Activated CD4-positive, alpha-beta T cell treated with anti-CD3 and anti-CD28 coated beads, Interleukin-2, amount 50 U/mL, for 16 hours (primary cell): ENCODE measurements at places on chromosomes 1 and 21.

GRCh38 chr1:87686671-87687070, 358.0 kb downstream of the LMO4 start:
- no peak for DNase-seq

DNA sequence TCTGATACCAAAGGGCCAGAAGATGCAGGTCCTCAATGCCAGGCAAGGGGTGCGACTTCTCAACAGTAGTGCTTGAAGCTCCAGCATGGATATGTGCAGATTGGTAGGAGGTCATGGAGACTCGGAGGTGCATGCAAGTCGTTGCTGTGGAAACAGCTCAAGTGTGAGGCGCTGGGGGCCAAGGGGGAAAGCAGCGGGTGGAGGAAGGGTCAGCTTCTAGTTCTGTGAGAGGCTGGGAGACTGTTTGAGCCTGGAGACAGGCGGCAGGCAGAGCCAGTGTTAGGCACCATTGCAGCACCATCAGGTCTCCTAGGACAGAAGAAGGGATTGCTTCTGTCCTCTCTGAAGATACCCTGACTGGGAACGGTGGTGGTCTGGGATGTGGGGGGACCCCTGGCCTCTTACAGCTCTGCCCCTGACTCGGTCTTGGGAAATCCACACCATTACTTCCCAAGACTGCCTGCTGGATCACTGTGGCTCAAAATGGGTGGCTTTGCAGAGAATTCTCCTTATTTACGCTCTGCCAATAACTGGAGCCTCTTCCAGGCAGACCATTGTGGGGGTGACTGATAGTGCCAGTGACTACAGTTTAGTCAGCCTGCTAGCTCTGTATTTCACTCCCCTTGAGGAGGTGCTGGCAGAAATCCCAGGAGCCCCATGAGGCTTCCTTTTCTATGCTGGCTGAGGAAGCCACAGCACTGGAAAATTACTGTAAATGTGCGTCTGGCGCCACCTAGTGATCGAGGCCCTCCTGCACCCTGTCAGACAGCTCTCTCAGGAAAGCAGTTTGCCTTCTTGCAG, 46.3 kb upstream of the VANGL1 start:
- peak; percentile 65 for DNase-seq

- DNase-seq, result no peak
These were observed 333.8 kb downstream of the ZP4 start for GRCh38 chr1:237556911-237557310.

DNA sequence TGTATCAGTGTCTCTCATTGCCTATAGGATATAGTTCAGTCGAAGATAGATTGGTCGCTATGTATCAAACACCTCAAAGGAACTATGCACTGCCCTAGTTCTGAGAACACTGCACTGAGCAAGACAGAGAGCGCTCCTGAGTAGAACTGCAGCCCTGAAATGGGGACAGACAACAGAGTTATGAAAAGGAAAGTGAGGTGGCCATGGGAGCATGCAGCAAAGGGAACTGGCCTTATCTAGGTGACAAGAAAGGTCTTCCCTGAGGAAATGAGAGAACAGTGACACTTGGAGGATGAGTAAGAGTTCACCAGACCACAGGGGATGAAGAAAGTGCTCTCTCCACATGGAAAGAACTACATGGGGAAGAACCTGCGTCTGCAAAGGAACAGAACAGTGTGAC, 7.5 kb upstream of the G0S2 start:
- DNase-seq, result no peak

DNA sequence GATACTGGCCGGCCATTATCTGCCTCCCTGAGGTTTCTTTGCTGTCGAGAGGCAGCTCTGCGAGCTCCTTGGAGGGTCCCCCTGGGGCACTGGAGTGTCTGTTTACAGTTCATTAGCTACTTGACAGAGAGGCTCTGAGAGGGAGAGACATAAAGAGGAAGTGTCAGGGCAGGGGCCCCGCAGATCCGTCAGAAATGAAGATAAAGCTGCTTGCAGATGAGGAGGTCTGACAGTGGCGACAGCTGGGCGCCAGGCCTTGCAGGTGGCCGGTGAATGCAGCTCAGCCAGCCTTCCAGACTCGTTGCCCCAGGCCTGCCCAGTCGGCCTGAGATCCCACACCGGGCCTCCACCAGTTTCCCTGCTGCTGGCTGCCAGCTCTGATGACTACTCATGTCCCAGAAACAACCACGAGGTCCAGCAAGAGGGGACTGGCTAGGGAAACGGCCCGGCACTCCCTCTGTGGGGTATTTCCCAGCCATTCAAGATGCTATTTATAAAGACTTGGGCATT, 84.7 kb downstream of the DISP3 start:
- DNase-seq, result no peak

DNA sequence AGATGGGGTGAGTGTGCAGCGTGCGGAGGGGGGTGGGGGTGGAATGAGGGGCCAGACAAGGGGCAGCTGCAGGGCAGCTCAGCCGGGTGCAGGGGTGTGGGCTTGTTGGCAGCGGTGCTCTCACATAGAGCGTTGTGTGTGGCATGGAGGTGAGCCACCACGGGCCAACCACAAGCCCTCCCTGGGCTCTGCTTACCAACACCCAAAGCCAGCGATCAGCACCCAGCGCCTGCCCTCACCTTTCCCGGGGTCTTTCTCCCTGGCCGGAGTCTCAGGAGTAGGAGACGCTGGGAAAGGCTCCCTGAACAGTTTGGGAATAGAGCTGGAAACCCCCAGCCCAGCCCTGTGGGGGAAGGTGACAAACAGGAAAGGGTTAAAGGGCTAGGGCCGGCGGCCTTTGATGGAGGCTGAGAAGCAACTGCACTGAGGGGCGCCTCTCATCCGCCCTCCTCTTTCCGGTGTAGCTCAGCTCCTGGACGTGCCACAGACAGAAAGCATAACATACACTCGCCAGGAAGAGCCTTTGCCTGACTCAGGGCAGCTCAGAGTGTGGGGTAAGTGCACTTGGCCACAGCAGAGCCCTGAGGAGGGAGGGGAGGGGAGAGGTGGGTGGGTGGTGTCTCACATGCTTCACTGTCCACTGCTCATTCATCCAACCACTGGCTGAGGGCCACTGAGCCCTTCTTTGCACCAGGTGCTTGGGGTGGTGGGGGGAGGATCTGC, 577 bp downstream of the IKBKE start:
- peak; percentile 75 for DNase-seq

- peak; percentile 19 for DNase-seq
These were observed 47.3 kb downstream of the LYPLAL1 start for GRCh38 chr1:219220945-219221344.

DNA sequence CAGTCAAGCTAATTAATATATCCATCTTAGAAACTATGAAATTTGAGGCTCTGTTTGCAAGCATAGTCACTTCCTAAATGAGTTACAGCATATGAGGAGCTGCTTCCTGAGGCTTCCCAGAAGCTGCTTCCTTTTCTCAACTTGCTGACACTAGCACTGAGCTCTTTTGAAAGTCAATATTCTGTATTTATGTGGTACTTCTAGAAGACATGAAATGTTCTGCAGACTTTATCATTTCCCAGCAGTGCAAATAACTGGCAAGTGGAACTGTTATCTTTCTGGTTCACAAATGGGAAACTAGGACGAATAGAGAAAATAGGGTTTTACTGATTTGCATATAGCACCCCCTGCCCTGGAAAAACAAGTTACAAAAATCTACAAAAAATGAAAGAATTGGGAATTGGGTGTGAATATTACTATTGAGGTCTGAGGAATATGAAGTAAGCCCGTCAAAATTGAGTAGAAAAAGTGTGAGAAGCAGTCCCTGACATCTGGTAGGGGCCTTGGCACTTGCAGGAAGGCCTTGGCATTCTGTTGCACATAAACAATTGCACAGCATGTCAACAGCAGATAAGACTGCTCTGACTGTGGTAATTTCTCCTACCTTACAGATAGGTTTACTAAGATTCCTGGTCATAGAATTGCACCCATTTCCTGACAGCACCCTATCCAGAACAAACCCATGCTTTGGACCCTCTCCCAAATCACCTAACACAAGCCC, 7.1 kb downstream of the GIPC2 start:
- DNase-seq, result no peak

GRCh38 chr1:92933459-92933858, 27.8 kb downstream of the DIPK1A start:
- no peak for DNase-seq

- no peak for DNase-seq
These were observed 1.1 kb upstream of the ST6GALNAC3 start for GRCh38 chr1:76073481-76073880.

- no peak for DNase-seq
These were observed 21.7 kb upstream of the FAAH start for GRCh38 chr1:46372431-46372830.

GRCh38 chr1:209675565-209676154, 448 bp downstream of the G0S2 start:
- DNase-seq, result no peak

DNA sequence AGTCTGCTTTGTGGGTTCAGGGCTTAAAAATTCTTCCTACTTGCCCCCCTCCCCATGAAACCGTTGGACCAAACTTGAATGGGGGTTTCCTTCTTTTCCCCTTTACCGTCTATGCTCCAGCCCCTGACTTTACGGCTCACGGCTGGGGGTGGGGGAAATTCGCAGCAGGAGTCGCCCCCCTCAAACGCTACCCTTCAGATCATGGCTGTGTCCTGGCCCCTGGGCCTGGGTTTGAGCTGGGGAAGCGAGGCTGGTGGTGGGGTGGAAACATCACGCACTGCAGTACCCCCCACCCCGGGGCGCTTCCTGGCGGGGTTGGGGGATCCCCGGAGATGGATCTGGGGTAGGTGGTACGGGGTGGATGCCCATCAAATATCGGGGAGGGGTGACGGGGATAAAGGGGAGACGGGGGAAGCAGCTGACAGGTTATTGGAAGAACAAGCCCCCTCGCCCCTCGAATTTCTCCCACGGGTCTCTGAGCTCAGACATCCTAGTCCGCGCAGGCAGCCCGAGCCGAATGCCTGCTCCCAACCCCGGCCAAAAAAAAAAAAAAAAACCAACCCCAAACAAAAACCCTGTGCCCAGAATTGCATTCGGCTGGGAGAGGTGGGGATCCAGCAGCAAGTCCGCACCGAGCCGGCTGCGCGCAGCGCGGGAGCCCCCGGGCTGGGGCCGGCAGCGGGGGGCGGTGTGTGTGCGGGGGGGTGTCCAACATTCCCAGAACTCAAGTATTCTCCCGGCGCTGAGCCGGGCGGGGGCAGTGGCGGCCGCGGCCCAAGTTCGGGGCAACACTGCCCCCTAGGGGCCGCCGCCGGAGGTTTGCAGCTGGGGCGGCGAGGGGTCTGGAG, 59.0 kb upstream of the ACOT11 start:
- peak; percentile 65 for DNase-seq

- DNase-seq, result no peak
These were observed 573.8 kb downstream of the LTN1 start for GRCh38 chr21:28418726-28419514.

DNA sequence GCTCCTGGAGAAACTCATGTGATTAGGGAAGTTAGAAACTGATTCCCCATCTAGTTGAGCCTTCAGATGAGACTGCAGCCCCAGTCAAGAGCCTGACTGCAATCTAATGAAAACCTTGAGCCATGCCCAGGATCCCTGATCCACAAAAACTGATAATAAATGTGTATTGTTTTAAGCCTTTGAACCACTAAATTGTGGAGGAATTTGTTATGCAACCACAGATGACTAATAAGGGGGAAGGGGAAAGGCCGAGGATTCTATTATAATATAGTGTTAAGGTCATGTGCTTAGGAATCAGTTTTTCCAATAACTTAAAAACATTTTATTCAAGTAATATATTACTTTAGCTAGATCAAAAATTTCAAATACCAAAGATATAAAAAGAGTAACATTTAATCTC, 52.8 kb upstream of the USP25 start:
- no peak for DNase-seq

- DNase-seq, result no peak
These were observed 8.6 kb upstream of the LRRC8B start for GRCh38 chr1:89516055-89516454.

DNA sequence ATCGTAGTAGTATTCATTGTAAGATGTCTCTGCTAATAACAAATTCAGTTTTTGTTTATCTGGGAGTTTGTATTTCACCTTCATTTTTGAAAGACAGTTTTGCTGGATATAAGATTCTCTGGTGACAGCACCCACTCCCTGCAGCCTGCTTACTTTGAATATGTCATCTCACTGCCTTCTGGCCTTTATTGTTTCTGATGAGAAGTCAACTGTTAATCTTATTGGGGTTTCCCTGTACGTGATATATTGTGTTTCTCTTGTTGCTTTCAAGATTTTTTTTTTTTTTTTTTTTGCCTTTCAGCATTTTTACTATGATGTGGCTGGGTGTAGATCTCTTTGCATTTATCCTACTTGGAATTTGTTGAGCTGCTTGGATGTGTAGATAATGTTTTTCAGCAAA, 29.3 kb downstream of the MTF2 start:
- DNase-seq, result no peak

- no peak for DNase-seq
These were observed 22.2 kb downstream of the SLC25A33 start for GRCh38 chr1:9561429-9561828.

DNA sequence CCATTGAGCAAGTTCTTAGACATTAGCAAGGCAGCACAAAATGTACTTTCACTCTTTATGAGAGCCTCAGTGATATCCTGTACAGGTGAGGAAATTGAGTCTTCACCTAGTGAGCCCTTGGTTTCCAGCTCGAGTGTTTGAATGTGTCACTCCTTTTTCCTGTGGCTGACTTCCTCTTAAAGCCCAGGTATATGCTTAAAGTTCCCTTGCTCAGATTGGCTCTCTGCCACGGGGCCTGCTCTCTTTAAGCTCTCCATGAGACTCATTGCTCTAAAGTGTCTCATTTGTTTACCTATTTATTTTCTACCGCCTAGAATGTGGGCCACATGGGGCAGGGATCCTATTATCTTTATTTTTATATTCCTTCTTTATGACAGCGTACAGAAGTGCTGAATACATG, 324.9 kb downstream of the SIPA1L2 start:
- no peak for DNase-seq

GRCh38 chr21:14569868-14570267, 23.8 kb upstream of the SAMSN1 start:
- DNase-seq, result no peak

GRCh38 chr1:27491748-27492700, 2.1 kb upstream of the WASF2 start:
- no peak for DNase-seq

DNA sequence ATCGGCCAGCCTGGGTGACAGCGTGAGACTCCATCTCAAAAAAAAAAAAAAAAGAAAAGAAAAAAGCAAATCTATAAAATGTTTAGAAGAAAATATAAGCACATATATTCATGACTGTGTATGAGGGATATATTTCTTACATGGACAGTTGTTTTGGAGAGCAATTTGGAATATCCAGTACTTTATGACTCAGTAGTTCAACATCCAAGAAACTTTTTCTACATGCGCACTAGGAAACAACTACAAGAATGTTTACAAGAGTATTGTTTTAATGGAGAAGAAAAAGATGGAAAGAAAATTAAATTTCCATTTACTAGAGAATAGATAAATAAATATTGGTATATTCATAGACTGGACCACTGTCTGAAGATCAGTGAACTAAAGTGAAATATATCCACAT, 77.5 kb downstream of the MAST2 start:
- no peak for DNase-seq

- DNase-seq, result no peak
These were observed 184.7 kb downstream of the ETS2 start for GRCh38 chr21:38990424-38990794.

GRCh38 chr1:53137729-53138128, 4.7 kb downstream of the SLC1A7 start:
- peak; percentile 13 for DNase-seq

- no peak for DNase-seq
These were observed 39.4 kb downstream of the GLMN start for GRCh38 chr1:92259350-92259749.

- DNase-seq, result no peak
These were observed 19.2 kb downstream of the LAMC2 start for GRCh38 chr1:183205196-183205781.
